ENCODE measurements at places on chromosomes 2 and 18.

DNA sequence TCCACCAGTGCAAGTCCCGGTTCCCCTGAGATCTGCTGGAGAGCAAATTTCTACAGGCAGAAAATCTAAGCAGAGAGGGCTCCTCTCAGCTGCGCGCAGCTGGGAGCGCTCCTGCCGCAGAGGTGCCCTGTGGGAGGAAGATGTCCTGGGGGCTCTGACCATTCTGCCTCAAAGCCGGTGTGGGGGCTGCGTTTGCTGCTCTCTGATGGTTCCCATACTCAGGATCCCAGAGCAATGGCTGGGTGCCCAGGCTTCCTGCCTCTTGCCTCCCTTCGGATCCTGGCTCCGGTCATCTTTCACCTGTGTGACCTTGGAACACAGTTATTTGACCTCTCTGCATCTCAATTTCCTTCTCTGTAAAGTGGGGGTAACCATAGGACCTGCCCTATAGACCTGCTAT lies 434.2 kb downstream of the ZNF521 start:
- no peak for DNase-seq

DNA sequence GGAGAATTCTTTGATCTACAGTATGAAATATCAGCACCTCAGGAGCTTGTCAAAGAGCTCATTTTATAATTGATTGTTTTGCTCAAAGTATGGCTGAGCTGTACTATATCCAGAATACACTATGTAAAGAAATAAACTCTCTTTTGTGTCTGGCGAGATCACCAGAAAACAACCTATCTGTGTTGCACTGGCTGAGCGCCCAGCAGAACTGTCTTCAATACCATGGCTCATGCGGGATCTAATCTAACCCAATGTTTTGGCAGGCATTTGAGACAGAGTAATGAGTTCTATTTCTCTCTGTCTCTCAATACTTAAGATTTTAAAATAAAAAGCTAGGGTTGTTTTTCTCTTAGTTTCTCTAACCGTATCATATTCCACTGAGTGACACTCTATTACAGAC lies 192.4 kb downstream of the L3MBTL4 start:
- DNase-seq, result no peak

DNA sequence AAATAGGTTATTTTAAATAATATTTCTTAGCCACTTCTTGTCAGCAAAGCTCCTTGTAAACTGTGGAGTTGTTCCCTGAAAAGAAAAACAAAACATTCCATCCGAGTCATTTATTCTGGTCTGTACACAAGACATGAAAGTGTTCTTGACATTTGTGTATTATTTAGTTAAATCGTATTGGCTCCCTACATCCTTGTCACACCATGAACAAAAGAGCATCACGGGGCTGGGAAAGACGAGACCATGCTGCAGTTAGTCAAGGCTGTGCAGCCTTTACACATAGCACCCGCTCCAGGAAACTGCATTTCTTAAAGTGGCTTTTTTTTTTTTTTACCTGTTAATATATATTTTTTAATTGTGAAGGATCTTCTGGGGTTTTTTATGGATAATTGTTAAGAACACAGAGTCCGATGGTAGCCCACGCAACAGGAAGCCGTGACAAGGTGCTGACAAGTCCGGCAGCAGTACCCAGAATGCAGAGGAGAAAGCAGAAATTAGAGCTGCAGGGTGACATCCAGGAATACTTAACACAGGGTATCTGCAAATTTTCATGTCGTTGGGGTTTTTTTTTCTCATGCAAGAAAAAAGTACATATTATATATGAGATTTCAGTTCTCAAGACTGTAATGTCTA lies 588.4 kb downstream of the ARHGAP15 start:
- DNase-seq, result no peak

- DNase-seq, result no peak
These were observed 1.3 kb upstream of the USP34 start for GRCh38 chr2:61471905-61472805.

GRCh38 chr18:2538844-2539243 lies 32.5 kb downstream of the METTL4 start:
- DNase-seq, result no peak

- DNase-seq, result no peak
These were observed 77.0 kb downstream of the CTIF start for GRCh38 chr18:48615566-48616401.
